GM06990 (cell line): ENCODE measurements at places on chromosomes 2 and 18.

DNA sequence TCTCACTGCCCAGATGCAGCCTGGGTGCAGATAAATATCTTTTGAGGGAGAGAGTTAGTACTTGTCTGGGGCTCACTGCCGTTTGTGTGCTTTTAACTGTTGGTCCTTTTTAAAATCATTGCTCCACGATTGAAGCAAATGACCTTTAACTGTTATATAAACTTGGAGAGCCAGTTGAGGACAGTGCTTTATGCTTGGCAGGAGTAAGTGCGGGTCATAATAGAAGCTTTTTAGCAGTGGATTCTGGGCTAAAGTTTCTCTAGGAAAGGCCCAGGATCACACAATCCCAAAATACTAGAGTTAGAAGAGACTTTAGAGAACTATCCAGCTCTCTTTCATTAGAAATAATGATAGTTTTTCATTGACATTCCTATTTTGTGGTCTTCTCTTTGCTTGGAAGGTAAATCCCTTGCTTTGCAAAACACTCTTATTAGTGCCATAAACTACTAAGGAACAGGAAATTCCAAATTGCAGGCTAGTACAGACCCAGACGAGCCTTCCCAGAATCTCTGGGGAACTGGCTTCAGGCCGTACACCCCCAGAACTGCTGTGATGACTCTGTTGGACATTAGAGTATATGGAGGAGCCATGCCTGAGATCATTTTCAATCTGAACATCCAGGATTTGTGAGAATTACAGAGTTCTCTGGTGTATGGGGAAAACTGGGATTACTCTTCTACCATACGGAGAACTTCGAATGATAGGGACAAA is 19.1 kb downstream of the LIMS1 start:
- DNase-seq = no peak

DNA sequence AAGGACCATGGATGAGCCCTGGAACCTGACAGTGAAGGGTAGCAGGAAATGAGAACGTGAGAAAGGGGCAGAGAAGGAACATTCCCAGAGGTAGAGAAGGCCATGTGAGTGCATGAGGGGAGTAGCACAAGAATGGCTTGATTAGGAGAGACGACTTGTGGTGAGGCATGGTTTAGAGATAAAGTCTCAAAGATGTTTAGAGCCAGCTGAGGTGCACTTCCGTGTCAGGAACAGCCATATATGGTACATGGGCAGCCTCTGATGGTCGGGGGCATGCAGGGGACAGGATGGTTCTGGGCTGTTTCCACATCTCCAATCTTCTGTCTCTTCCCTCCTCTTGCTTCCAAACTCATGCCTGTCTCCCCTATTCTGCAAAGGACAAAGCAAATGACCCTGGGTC is 28.8 kb upstream of the EFEMP1 start:
- DNase-seq = no peak

GRCh38 chr18:48834413-48835031 is 116.2 kb downstream of the SMAD7 start:
- DNase-seq = peak; percentile 76

DNA sequence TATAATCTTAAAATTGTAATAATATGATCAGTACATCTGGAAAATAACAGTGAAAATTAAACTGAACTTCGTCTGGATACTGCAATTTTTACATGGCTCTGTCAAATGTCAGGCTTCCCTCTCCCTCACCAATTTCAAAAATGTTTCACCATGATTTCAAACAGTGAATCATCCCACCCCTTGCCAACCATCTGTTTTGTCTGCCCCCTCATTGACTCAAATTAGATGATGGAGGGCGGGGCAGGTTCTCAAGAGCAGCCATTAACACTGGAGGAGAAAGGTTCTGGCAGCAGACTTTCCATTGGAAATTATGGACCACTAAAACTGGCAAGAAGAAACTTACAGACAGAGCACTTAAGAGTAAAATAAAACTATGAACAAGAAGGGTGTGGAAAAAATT is 1195.7 kb upstream of the ZEB2 start:
- DNase-seq = no peak

- no peak for DNase-seq
Measured at GRCh38 chr2:54639609-54640008, 83.9 kb upstream of the EML6 start.

- no peak for DNase-seq
Measured at GRCh38 chr2:241467777-241468475, 40.5 kb downstream of the STK25 start.

- no peak for DNase-seq
Measured at GRCh38 chr2:181978351-181979150, 7.1 kb upstream of the PPP1R1C start.

GRCh38 chr2:198135481-198135934 is 331.1 kb downstream of the PLCL1 start:
- no peak for DNase-seq
